CD4-positive, alpha-beta T cell treated with Interleukin-4 for 4 hours (primary cell): ENCODE measurements at places on chromosomes 11 and 22.

- DNase-seq: no peak
Measured at GRCh38 chr11:86610559-86611341, 61.7 kb downstream of the ME3 start.

GRCh38 chr11:21814169-21814568 is 378.7 kb upstream of the ANO5 start:
- DNase-seq: no peak

GRCh38 chr11:59611570-59612565 is 3.7 kb downstream of the OSBP start:
- no peak for DNase-seq

GRCh38 chr11:16603890-16604793 is 134.3 kb upstream of the C11orf58 start:
- no peak for DNase-seq

- DNase-seq: no peak
Measured at GRCh38 chr11:73142128-73142377, at the start of gene FCHSD2. Gene FCHSD2 (minus strand): TSS chr11:73142318. CDS start chr11:73141877, 441 bp downstream.

GRCh38 chr11:126317432-126317755 is 13.5 kb downstream of the DCPS start:
- DNase-seq: no peak

GRCh38 chr11:115129473-115130289 is 374.5 kb downstream of the CADM1 start:
- no peak for DNase-seq

- DNase-seq: no peak
Measured at GRCh38 chr11:57543593-57543992, 6.2 kb downstream of the SMTNL1 start.

- no peak for DNase-seq
Measured at GRCh38 chr11:17188675-17189074, 19.1 kb downstream of the PIK3C2A start.

DNA sequence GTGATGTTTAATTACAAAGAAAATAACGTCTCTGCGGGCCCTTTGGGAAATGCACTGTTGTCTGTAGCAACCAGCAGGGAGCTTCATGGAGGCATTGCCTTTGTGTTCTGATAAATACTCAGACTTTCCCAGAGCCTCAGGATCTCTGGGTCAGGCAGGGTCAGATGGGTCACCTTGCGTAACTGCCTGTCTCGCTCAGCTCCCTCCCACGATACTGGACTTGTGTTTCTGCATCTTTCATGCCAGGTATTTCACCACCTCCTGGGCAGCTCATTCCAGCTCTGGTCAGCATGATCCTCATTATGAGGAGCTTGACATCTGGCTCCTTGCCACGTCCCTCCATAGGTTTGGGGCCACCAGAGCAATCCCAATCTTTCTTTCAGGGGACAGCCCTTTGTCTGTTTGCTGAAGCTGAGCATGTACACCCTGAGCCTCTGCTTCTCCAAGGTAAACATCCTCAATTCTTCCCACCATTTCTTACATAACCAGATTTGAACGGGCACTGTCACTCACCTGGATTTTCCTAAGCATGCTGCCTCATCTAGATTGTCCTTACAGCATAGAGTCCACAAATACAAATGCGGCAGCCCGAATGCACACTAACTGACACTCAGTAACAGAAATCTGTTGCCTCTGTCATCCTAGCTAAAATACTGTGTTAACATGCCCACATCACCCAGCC is 162.3 kb downstream of the LARGE1 start:
- no peak for DNase-seq

DNA sequence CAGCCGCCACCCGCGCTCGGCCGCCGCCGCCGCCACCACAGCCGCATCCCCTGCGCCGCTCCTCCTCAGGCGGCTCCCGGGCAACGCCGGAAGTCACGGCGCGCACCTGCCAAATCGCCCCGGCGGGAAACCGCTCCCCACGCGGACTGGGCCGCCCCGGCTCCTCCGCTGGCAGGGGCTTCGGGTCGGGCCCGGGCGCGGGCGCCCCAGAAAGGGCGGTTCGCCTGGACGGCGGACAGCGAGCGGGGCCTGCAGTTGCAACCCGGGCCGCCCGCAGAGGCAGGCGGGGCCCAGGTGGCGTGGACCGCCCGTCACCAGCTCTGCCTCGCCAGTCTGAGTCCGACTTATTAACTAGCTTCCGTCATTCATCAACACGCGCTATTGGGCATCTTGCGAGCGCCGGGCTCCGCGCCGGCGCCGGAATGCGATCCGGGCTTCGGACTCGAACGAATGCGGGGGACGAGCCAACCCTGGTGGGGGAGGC is at the start of gene HIRA:
HIRA (minus strand) TSS at position 85 of the 484 bp plus-strand sequence. CDS start 257 bp downstream, outside the sequence.
- DNase-seq: peak; percentile 82

DNA sequence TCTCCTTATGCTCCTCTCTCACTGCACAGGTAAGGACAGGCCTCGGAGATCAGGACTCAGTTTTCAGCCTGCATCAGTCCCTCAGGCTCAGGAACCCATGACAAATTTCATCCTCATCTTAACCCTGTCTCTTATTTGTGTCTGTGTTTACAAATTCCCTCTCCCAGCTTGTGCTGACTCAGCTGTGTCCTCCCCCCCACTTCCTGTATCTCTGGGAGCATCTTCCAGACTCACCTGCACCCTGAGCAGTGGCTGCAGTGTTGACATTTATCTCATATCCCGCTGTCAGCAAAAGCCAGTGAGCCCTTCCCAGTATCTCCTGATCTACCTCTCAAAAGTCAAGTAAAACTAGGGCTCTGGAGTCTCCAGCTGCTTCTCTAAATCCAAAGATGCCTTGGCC is 65.6 kb upstream of the VPREB1 start:
- no peak for DNase-seq

- DNase-seq: no peak
Measured at GRCh38 chr11:8870411-8871170, 40.4 kb upstream of the AKIP1 start.

- no peak for DNase-seq
Measured at GRCh38 chr22:48333323-48333763, 1494.3 kb downstream of the BRD1 start.

DNA sequence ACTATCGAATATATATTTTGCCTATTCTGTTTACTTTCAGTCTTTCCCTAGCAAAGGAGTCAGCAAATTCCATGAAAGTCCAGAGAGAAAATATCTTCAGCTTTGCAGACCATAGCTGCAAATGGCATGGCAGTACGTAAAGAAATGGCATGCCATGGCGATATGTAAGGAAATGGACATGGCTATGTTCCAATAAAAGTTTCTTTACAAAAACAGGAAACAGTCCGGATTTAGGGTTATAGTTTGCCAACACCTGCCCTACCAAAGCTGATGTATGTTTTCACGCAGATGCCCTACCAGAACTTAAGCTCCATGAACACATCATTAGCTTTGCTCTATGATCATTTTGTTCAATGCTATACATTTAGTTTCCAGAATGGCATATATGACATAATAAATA is 19.5 kb downstream of the KIAA0930 start:
- no peak for DNase-seq

DNA sequence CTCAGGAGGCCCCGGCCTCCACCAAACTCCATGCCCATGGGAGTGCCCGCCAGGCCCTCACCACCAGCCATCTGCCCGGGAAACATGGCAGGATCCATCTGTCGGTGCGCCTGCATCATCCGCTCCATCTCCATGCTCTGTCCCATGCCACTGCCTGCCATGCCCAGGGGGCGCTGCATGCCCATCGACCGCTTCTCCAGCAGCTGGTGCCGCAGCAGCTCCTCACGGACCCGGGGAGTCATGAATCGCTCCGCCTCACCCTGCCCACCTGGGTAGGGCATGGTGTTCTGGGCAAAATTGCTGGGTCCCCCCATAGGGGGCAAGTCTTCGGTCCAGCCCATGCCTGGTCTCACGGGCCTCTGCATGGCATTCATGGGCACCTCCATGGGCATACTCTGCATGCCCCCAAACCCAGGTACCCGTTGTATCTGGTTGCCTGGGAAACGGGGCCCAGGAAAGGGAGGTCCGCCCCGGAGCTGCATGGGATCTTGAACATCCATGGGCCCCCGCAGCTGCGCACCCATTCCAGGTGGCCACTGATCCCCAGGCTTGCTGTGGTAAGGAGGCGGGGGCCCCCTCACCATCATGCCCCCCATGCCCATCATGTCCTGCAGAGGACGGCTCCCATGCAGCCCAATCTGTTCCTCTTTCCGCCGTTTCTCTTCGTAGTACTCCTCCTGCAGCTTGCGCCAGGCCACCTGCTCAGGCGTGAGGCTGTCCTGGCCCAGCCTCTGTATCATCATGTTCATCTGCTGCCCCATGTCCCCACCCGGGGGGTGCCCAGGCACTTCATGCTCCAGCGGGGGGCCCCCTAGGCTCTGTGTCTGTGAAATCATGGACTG is 18.0 kb downstream of the CXCR5 start:
- DNase-seq: no peak

GRCh38 chr11:32326522-32326921 is 108.8 kb downstream of the WT1 start:
- no peak for DNase-seq

GRCh38 chr11:63042596-63042995 is 27.0 kb upstream of the SLC22A8 start:
- DNase-seq: no peak

DNA sequence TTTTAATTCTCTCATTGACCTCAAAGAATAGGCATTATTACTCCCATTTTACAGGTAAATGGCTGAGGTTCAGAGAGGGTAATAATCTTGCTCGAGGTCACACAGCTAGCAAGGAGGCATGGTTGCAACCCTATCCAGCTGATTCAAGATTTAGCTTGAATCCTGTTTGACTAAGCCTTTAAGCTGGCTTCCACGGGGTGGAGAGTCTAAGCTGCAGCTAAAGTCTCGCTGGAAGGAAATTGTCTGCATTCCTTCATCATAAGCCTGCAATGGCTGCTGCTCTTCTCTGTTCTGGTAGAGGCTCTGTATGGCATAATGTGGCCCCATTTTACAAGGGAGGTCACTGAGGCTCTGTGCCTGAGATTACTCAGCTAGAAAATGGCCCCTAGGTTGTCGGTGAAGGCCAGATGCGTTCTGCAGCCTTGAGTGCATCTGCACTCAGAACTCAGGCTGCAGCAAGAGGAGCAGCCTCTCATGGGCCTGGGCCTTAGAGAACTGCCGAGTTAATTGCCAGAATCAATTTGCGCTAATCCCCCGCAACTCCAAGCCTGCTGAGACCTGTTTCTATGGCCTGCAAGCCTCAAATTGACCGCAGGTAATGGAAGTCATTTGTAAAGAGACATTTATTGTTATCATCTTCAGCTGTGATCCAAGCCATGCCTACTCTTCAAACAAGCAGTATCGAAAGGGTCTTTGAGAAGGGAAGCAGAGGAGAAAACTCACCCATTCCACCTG is 44.1 kb upstream of the SEZ6L start:
- no peak for DNase-seq

GRCh38 chr11:124793466-124794278 is 6.5 kb downstream of the MSANTD2 start:
- DNase-seq: peak; percentile 56

GRCh38 chr22:19448076-19448607 is 631 bp upstream of the C22orf39 start:
- DNase-seq: no peak

DNA sequence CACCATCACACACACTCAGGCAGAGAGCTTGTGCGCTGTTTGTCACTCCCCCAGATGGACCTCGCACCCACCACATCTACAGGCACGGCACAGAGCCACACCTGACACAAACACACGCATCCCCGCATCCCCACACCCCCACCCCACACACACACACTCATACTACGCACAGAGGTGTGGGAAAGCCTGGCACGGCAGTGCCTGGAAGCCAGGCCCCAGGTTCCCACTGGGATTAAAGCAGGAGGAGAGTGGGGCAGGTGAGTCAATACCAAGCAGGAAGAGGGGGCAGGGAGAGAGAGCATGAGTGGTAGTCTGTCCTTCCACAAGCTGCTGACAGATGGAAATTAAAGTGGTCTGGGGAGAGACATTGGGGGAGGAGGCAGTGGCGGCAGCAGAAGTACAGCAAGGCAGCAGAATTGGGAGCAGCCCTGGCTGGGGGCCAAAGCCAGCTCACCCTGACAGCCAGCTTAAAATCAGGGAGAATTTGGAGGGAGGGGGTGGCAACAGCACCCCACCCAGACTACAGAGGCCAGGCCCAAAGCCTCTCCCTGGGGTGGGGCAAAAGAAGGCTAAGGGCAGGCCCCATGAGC is 20.7 kb downstream of the TNKS1BP1 start:
- DNase-seq: no peak

- DNase-seq: no peak
Measured at GRCh38 chr11:14029971-14030920, 67.7 kb downstream of the SPON1 start.

DNA sequence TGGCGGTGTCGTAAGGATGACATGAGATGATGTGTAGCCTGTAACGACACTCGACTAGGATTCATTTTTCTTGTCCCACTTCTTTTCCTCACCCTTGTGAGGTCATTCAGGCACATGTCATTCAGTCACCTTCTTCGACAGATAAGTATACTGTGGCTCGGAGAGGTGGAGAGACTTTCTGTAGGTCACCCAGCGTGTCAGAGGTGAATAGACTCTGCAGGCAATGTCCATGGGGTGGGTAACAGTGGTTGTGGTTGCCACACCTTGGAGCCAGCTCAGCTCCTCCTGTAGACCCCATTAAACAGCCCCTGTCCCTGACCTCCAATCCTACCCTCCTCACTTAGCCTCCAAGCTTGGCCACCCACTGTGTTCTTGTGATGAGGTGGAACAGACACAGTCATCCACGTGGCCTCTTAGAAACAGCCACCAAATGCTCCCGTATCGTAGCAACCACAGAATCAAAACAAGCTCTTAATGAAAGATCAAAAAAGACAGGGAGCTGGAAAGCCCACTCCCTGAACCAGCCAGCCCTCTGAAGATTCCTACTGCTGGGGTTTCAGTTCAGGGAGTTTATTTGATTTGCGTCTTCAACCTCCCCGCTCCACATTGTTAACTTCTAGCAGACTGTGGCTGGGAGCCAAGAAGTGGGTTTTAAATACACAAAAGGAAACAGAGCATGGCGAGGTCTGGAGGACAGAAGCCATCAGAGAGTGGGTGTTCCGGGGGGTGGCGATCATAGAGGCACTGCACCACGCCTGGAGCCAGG is 89.0 kb upstream of the GRK3 start:
- no peak for DNase-seq

- no peak for DNase-seq
Measured at GRCh38 chr11:27532652-27533325, 26.2 kb upstream of the LIN7C start.

GRCh38 chr11:69512136-69512535 is 30.7 kb downstream of the LINC01488 start:
- DNase-seq: no peak

DNA sequence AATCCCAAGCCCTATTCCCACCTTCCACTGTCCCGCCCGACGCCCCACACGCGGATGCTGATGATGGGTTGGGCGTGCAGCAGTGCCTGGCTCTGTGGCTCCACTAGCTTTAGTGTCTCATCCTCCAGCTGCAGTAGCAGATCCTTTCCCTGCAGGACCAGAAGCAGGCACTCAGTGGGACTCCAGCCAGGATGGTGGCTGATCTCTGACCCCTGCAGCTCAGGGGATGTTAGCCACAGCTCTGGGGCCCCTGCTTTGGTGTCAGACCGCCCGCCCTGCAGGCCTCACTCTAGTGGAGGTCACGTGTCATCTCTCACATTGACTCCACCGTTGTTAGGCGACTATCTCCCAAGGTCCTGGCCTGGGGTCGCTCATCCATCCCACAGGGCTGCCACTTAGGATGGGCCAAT is 11.8 kb downstream of the SMPD1 start:
- no peak for DNase-seq

GRCh38 chr11:6746086-6746618 is 25.6 kb downstream of the OR2AG2 start:
- DNase-seq: peak; percentile 65

GRCh38 chr11:117191680-117192400 is 7.3 kb upstream of the TAGLN start:
- no peak for DNase-seq
